ENCODE measurements at places on chromosomes 5 and 9.

GRCh38 chr5:64930672-64931318, 162.1 kb downstream of the CWC27 start:
- DNase-seq = no peak

DNA sequence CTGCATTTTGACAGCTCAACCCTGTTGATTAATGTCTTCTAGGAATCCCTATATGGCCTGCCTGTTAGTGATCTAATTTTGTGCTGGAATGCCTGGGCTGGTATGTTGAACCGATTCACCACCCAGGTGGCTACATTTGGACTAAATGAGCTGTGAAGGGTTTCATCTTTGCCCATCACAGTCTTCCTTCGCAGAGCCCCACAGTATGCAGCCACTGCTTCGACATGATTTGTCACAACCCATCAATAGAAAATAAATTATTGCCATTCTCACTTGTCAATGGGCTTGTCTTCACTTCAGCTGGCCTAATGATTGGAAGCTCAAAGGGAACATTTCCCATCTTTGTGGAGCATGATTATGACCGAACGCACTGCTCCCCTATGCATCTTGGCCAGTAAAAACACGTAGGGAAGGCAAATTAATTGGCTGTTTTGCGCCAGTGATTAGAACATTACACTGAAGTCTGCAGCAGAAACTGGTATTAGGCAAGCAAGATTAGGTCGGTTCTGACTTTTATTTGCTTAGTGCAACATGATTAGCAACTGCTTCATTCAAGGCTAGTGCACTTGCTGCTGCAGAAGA, 408.5 kb downstream of the KIAA0825 start:
- no peak for DNase-seq

- no peak for DNase-seq
Measured at GRCh38 chr5:31453522-31453921, 78.4 kb downstream of the DROSHA start.

- DNase-seq = no peak
Measured at GRCh38 chr9:118784033-118784432, 585.2 kb downstream of the BRINP1 start.

GRCh38 chr5:36878392-36879082, 2.0 kb downstream of the NIPBL start:
- DNase-seq = peak; percentile 55

DNA sequence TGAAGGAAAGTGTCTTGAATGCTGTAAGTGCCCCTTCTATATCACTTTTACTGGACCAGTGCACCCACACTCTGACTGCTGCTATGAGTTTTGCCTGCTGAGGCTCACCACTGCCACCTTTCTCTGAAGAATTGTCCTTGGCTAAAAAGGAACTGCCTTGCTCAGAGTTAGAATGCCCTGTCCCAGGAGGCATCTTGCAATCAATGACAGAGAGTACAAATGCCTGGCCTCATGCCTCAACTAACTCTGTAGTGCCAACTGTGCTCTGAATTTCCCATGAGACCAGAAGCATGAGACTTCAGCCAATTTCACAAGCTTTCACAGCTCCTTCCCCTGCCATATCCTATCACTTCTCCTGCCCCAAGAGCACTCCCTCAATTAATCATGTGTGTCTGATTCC, 569.7 kb downstream of the ZNF608 start:
- peak; percentile 27 for DNase-seq

DNA sequence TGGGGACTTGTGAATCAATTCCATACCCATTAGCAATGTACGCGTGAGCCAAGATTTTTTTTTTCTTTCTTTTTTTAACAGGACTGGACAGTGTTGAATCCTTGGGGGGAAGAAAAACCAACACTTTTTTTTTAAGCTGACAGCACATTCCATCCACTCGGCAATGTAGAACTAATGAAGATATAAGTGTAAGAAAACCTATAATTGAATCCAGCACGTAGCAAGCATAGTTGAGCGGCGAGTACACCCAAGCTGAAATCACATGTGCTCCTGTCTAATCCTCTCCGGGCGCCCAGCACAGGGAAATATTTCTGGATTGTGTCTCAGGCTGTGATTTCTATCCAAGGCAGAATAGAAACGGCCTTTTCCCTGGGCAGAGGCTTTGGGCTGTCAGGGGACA, 118.2 kb downstream of the BOD1 start:
- peak; percentile 51 for DNase-seq

DNA sequence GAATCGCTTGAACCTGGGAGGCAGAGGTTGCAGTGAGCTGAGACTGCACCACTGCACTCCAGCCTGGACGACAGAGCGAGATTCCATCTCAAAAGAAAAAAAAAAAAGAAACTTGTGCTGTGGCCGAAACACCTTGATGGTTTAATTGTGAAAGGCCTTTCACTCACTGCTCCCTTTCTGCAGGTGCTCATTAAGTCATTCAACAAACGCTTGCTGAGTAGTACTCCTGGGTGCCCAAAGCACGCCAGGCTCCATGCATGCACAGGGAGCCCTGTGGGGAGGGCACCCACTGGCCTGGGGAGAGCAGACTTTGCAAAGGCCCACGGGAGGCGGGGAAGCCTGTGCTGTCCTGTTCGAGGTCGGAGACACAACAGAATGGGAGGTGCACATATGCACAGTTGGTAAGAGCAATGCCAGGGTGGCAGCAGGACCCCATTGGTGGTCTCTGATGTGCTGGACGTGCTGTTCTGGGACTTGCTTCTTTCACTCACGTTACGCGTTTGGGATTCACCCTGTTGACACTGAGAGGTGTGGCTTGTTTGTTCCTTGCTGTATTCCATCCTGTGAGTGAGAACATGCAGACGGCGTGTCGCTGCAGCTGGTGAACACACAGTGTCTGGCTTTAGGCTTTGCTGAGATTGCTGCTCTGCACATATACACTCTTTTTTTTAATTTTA, 3.0 kb upstream of the ENTPD2 start:
- no peak for DNase-seq

DNA sequence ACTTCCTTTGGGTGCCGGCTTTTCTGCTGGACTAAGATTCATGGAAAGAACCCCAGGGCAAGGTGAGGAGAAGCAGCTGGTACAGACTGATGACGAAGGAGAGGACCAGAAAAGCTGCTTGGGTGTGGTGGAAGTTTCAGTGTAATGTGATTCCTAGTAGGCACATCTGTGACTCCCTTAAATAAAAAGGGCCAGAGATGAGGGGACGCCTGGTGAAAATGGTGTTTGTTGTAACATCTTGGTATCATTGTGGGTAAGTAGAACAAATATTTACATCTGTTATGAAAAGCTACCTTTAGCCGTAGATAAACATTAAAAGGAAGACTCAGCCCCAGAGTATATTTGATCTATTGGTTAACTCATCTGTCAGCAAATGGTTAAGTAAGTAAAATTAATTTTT, 33.8 kb downstream of the OTULINL start:
- DNase-seq = no peak

GRCh38 chr9:115944166-115944948, 209.2 kb upstream of the PAPPA start:
- DNase-seq = peak; percentile 100

DNA sequence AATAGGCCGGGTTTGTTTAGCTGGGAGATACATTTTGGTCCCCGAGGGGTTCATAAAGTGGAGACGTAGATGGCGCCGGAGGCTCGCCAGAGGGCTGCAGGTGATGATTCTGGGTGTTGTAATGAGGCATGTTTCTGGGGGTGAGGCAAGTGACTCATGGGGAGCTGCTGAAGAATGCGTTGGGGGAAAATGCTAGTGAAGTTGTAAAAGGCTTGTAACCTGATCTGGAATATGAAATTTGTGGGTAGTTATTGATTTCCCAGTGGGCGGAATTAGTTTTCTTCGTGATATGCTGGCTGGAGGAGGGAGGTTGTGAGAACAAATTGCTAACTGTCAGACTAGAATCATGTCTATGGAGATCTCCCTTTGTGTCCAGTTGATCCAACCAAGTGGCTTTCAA, 158.3 kb downstream of the DOCK2 start:
- DNase-seq = no peak

GRCh38 chr5:37554938-37555337, 175.8 kb downstream of the WDR70 start:
- peak; percentile 23 for DNase-seq

DNA sequence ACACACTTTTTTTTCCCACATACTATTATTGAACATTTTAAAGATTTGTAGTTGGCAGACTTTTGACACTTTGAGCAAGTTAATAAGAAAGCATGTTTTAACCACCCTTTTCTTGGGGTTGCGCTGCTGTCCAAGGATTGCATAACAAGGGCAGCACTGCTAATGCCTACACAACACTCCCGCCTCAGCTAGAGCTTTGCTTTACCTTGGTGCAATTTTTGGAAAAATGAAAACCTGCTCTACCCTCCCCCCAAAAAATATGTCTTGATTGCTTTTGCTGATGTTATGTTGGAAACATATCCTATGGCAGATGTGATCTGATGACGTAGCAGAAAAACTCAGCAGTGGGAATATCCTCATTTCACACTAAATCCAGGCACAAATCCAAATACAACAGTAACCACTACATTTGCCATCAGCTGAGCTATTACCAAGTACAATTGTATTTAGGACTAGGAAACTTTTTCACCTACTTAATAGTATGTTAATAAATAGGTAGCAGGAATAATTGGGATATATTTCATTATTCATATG, 51.5 kb downstream of the UBE2R2 start:
- DNase-seq = peak; percentile 87

- peak; percentile 86 for DNase-seq
Measured at GRCh38 chr5:132221781-132222648, 5.6 kb downstream of the P4HA2 start.

DNA sequence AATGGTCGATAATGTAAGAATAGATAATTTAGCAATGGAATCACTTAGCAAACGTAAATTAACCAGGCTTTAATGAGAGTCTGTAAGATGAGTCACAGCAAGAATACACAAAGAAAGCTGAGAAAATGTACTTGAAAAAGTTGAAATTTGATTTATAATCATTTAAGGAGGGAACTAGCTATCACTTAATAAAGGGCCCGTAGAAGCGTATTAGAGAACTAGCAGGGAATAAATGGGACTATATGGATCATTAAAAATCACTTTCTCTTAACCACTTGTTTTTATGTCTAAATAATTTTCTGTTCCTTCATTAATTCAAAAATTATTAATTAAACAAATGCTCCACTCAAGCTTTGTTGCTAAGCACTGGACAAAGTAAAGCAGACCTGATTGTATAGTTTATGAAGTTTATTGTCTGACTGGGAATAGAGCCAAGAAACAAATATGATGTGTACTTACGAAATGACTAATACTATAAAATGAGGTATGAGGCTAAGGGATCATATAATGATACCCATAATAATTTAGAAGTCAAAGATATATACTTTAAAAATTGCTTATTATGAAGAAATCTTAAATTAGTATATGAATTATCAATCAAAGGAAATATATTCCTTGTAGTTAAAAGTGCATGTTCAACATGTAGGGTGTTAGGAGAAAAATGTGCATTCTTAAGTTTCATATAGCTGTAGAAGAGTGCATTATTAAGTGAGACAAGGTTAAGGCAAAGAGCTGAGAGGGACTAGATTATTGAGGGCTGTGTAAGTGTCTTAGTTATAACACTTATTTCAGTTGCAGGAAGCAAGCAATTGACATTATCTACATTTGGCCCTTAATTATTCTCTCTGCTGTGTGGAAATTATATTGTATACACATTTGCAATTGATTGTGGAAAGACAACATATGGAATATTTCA, 196.8 kb downstream of the PRDM9 start:
- DNase-seq = peak; percentile 11

GRCh38 chr5:151104795-151105194, 24.0 kb upstream of the TNIP1 start:
- peak; percentile 88 for DNase-seq

GRCh38 chr5:155125551-155126095, 112.1 kb downstream of the KIF4B start:
- DNase-seq = no peak

DNA sequence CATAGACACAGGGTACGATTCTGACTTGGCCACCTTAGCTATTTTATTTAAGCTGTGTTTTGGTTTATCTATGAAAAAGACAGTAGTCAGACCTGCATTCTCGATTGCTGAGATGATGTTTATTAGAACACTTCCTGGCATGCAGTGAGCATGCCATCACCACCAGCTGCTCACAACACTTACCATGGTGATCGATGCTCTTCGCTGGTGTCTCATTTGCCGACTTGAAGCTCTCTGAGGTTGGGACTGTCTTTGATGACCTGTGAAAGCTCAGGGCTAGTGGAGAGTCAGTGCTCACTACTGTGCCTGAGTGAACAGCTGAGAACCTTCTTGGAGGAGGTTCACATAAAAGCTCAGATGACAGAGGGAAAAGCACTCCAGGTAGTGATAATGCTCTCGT, 4.4 kb upstream of the C9orf153 start:
- DNase-seq = no peak

DNA sequence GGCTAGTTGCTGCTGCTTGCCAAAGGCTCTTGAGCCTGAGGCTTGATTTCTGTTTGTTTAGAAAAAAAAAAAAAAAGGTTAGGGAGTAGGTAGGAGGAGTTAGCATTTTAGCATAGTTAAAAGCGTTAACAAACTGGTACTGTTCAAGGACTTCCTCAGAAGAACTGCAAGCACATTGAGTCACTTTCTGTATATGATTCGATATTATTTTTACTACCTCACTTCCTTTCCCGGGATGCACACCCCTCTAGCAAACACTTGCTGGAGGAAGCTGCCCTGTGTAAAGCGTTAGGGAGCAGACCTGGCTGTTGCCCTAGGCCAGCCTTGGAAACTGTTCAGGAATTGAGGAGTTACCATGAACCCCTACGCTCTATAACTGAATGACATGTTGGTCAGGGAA, 15.7 kb upstream of the CEP120 start:
- DNase-seq = no peak

DNA sequence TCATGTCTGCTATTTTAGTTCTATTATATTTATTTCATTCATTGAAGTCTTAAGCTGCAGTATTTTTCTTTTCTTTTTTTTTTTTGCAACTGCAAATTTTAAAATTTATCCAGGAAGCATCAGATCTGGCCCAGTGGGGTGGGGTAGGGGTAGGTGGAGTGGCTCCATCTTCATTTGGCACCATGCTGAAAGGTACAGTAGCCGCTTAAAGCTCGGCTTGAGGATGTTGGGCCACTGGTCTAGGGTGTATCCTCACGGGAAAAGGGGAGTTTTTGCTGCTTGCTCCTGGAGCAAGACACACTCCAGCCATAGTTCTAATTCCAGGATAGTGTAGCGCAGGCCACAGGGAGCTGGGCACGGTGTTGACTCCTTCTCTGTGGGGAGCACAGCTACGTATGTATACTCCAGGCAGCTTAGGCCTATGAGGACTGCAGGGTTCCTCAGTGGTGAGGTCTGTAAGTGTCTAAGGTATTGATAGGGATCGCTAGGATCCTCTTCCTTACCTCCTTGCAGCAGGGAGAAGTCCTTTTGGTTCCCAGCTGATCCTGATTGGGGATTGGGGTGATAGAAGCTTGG, 22.7 kb downstream of the RCL1 start:
- no peak for DNase-seq

DNA sequence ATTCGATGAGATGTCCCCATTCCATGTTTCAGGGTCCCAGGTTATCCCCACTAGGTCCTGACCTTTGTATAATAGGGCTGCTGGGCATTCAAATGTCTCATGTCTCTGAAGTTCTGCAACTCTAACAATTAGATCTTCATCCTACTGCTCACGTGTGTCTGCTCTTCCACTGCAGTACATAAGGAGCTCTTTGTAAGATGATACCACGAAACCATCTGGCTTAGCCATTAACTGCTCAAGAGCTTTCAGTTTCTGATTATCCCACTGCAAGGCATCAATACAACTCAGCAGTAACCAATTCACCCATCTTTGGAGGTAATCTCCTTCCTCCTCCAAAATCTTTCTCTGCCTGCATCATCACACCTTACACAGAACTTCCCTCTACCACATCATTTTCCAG, 49.9 kb upstream of the PPP2CA start:
- DNase-seq = no peak

GRCh38 chr9:90142580-90142979, 500.0 kb downstream of the DIRAS2 start:
- DNase-seq = peak; percentile 50
